H9 (cell line): ENCODE measurements at places on chromosomes 1 and 21. TPM values are rescaled to one million over a fixed set of nuclear protein-coding genes. Genes with fewer than 3 reads are reported as not detected.

GRCh38 chr1:224329484-224329841 is 509 bp downstream of the NVL start:
- no peaks in the 10 kb centered on the region for H3K4me1 ChIP-seq
- peaks cover 17% of the 10 kb centered on the region for H3K36me3 ChIP-seq
- no peaks in the 10 kb centered on the region for H3K27me3 ChIP-seq
- DNase-seq, result no peak

DNA sequence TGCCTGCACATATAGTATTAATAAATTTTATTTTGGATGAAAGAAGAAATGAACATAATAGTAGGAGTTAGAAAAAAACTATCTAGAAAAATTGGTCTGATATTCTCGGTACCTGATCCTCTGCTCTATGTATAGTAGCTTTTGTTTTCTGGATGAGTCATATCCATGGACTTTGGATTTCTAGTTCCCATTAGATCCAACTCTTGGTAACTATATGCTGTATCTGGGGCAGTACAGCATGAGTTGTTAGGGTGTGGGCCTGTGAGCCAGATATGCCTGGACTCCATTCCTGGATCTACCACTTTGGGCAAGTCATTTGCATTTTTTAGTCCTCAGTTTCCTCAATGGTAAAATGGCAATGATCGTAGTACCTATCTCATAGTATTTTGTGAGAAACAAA is 372.2 kb upstream of the PKN2 start:
- H3K36me3 ChIP-seq, result peaks cover 24% of the 10 kb centered on the region
- H3K27ac ChIP-seq, result no peak overlapping the region
- H3K27me3 ChIP-seq, result no peaks in the 10 kb centered on the region

DNA sequence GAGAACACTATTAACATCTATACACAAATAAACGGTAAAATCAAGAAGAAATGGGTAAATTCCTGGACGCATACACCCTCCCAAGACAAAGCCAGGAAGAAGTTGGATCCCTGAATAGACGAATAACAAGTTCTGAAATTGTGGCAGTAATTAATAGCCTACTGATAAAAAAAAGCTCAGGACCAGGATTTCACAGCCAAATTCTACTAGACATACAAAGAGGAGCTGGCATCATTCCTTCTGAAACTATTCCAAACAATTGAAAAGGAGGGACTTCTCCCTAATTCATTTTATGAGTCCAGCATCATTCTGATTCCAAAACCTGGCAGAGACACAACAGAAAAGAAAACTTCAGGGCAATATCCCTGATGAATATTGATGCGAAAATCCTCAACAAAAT is 70.7 kb upstream of the FMO3 start:
- no peak for DNase-seq
- no peak overlapping the region for H3K27ac ChIP-seq
- no peak overlapping the region for H3K4me3 ChIP-seq

DNA sequence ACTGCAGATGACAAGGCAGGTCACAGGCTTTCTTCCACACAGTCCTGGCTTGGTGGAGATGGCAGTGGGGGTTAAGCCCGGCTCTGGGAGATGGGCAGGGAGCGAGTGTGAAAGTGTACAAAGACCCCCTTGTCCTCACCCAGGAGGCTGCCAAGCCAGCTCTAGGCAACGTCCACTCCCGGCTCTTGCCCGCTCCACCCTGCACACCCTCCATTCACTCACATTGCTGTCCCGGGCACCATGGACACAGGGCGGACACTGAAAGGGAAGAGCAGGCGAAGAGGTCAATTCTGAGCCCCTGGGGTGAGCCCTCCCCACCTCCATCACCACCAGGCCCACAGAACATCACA is 8.9 kb downstream of the COL16A1 start:
- H3K27ac ChIP-seq, result no peak overlapping the region
- no peaks in the 10 kb centered on the region for H3K27me3 ChIP-seq
- DNase-seq, result no peak
- no peak overlapping the region for H3K4me3 ChIP-seq

DNA sequence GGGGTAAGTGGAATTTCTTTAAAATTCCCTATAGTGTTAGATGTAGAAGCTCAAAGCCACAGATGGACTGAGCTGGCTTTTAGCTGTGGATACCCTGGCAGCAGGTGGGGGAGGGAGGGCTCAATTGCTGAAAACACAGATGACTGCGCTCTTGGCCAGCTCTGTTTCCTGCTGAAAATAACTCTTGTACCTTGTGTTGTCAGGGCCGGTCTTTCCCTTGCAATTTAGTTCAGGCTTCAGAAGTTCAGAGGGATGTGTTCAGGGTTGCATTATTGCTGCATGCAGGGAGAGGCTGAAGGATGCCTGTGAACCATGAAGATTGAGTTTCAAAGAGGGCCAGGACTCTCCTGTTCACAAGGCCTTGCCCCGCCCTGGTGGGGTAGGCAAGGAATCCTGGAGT is 58.1 kb upstream of the GCLM start:
- H3K4me3 ChIP-seq, result no peak overlapping the region
- no peaks in the 10 kb centered on the region for H3K27me3 ChIP-seq
- no peaks in the 10 kb centered on the region for H3K4me1 ChIP-seq
- no peak overlapping the region for H3K27ac ChIP-seq

DNA sequence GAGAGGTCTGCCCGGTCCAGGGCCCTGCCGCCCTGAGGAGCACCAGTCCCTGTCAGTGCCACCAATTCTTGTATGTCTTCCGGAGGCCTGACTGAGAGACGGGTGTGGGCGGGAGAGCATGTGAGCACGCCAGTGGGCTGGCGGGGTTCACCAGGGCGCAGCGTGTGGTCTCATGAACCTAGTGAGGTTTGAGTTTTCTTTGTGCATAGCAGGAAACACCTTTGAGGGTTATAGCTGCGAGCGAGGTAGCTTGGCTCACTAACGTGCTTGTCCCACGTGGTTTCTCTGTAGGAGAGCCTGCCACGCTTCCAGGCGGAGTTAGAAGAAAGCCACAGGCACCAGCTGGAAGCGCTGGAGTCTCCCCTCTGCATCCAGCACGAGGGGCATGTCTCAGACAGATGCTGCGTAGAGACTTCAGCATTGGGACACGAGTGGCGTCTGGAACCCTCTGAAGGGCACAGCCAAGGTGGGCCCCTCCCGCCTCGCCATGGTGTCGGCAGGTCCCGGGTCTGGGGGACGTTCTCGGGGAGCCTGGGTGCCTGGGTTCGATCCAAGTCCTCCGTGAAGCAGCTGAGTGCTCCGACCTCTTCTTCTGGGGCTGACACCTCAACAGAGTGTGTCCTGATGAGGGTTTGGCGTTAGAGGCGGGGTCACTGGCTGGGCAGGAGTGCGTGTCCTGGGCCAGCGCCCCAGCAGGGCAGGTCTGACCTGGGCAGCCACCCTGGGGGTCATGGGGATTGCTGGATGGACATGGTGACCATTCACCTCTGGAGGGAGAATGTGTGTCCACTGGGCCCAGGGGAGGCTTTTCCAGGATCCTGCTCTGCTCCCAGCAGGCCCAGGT is 31.4 kb downstream of the PCNT start:
- no peak overlapping the region for H3K27ac ChIP-seq
- peaks cover 29% of the 10 kb centered on the region; the same call in 2 of the 3 replicates for H3K36me3 ChIP-seq
- H3K27me3 ChIP-seq, result no peaks in the 10 kb centered on the region
- H3K4me3 ChIP-seq, result no peak overlapping the region
- H3K4me1 ChIP-seq, result no peaks in the 10 kb centered on the region
- DNase-seq, result no peak

DNA sequence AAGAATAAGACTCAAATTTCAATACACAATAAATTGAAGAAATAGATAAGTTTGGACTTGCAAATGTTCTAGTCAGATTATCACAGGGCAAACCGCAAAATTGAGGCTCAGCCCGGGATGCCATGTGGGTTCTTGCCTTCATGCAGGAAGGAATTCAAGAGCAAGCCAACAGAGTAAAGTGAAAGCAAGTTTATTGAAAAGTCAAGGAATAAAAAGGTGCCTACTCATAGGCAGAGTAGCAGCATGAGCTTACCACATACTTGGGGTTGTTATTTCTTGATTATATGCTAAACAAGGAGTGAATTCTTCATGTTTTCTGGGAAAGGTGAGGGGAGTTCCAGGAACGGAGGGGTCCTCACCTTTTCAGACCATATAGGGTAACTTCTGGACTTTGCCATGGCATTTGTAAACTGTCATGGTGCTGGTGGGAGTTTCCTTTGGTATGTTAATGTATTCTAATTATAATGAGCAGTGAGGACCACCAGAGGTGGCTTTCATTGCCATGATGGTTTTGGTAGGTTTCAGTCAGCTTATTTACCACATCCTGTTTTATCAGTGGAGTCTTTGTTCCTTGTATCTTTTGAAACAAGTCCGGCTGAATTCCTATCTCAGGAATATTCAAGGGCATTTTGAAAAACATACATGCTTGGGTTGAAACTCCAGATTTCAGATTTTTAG is 2.0 kb upstream of the OR2AK2 start:
- no peaks in the 10 kb centered on the region for H3K4me1 ChIP-seq
- H3K36me3 ChIP-seq, result peaks cover 15% of the 10 kb centered on the region
- no peak overlapping the region for H3K4me3 ChIP-seq
- H3K27me3 ChIP-seq, result no peaks in the 10 kb centered on the region

DNA sequence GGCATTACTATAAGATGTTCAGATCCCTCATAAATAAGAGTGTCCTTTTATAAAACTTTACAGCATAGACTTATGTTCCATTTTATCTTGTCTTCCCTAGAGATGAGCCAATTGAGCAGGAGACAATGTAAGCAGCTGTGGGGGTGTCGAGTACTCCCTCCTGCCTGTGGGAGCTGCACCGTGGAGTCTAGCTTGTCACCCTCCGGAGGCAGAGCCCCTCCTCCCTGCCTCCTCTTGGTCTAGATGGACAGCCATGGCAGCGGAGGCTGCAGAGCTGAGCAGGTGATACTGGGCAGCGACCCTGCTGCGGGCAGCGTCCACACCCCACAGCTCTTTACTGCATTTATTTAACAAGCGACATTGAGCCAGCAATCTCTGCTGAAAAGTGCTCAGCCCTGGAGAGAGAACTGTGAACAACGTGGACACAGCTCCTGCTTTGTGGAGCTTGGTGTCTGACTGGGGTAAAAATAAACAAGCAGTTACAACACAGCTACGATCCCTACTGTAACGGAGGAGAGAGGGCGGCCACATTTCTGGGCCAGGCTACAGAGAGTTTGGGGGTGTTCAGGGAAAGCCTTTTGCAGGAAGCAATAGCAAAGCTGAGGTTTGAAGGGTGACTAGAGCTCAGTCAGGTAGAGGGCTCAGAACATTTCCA is 12.8 kb upstream of the KIF21B start:
- H3K27me3 ChIP-seq, result no peaks in the 10 kb centered on the region
- no peaks in the 10 kb centered on the region for H3K36me3 ChIP-seq
- H3K4me3 ChIP-seq, result no peak overlapping the region
- no peaks in the 10 kb centered on the region for H3K4me1 ChIP-seq
- H3K27ac ChIP-seq, result no peak overlapping the region

- no peaks in the 10 kb centered on the region for H3K27me3 ChIP-seq
- no peak overlapping the region for H3K27ac ChIP-seq
These were observed 8.6 kb downstream of the S100A6 start for GRCh38 chr1:153527023-153527682.

DNA sequence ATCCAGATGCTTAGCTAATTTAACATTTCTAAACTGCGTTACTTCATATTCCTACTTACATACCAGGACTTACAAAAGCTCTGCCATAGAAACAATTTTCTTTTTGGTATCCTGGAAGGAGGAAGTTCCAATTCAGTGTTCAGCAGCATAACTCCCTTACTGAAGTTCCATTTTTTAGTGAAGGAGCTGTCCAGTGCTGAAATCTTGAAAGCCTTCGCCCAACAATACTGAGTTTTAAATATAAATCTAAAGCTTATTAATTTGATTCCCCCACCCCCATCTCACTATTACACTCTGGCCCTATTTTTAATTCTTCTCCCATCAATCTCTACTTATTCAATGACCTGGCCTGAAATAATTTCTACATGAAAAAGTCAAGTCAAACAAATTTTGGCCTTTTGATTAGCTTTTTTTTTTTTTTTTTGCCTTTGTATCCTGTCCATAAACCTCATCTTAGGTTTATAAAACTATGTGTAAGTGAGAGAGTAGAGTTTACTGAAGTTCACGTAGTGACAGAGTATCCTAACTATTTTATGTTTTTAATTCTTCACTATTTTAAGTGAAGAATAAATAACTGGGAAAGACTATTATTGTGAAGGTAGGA is 323.0 kb upstream of the PLD5 start:
- DNase-seq, result no peak
- H3K27me3 ChIP-seq, result no peaks in the 10 kb centered on the region
- H3K27ac ChIP-seq, result no peak overlapping the region
- no peaks in the 10 kb centered on the region for H3K4me1 ChIP-seq

GRCh38 chr1:44602634-44603628 is 71.3 kb downstream of the TMEM53 start:
- no peaks in the 10 kb centered on the region for H3K4me1 ChIP-seq
- DNase-seq, result no peak
- H3K4me3 ChIP-seq, result no peak overlapping the region
- H3K36me3 ChIP-seq, result no peaks in the 10 kb centered on the region
- H3K27me3 ChIP-seq, result no peaks in the 10 kb centered on the region
- no peak overlapping the region for H3K27ac ChIP-seq

DNA sequence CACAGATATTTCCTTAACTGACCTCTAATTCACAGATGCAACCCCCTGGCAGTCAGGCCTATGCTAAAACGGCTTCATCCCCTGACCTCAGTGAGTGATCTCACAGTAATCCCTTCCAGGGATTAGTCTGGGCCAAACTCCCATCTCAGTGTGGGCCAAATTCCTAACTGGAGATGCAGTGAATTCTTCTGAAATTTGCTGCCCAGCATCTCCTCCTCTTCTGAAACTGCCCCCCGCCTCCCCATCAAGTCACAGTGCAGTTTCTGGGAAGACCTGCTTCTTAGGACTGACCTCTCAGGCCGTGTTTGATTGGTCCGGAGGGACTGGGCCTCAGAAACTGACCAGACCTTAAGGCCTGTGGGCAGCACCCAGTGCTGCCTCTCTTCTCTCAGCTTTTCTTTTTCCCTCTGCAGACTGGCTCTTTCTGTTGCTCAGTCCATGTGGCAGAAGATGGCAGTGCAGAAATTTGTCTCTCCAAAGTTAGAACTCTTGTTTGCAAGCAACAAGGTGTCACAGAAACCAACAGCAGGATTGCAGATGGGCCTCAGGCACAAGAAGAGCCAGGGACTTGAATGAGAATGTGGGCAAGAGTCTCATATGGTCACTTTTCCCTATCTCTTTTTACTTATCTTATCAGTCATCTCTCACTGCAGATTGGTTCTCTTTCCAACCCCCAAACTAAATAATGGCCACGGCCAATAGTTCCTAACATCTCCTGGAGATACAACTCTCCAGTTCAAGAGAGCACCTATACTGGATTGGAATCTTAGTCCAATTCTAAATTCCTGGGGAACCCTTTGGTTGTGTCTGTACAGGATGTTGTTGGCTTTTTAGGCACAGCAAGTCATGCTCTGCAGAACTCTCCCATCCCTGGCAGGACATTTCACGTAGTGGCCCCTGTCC is 95.5 kb upstream of the RALGPS2 start:
- no peaks in the 10 kb centered on the region for H3K27me3 ChIP-seq
- DNase-seq, result no peak
- H3K27ac ChIP-seq, result no peak overlapping the region
- no peaks in the 10 kb centered on the region for H3K36me3 ChIP-seq
- H3K4me1 ChIP-seq, result peaks cover 2% of the 10 kb centered on the region; the same call in 1 of the 2 replicates

GRCh38 chr1:3996846-3997705 is 97.0 kb upstream of the C1orf174 start:
- no peaks in the 10 kb centered on the region for H3K27me3 ChIP-seq
- H3K36me3 ChIP-seq, result peaks cover 2% of the 10 kb centered on the region; the same call in 1 of the 3 replicates
- H3K4me3 ChIP-seq, result no peak overlapping the region
- no peaks in the 10 kb centered on the region for H3K4me1 ChIP-seq
- no peak for DNase-seq
- no peak overlapping the region for H3K27ac ChIP-seq

IGSF9 gene
- total RNA-seq, result 11.3 and 12.3 TPM in 2 replicates

A3GALT2 gene
- not detected in 2 replicates for total RNA-seq

HTR1D gene
- 3.1 and 3.3 TPM in 2 replicates for total RNA-seq

CYP4X1 gene
- 0.44 and 0.50 TPM in 2 replicates for total RNA-seq

RPE65 gene
- total RNA-seq, result not detected in 2 replicates
